ENCODE measurements at places on chromosomes 1 and 21. TPM values are rescaled to one million over a fixed set of nuclear protein-coding genes. Genes with fewer than 3 reads are reported as not detected.

Gene CHI3L1
- total RNA-seq, result not detected

DNA sequence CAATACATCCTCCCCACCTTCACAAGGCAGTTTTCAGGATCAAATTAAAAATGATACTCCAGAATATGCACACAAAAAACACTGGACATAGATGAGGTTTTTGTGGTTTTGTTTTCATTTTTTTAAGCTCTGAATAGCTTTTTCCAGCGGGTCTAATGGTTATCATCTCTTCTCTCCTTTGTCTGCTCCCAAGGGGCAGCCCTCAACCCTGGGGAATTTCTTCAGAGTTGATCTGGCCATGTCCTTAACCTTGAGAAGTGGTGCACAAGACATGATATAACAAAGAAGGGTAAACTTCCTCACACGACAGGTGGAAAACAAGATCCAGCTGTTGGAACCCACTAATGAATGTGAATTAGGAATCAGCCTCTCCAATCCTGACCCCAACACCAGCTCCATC, 1.5 kb upstream of the CD244 start:
- DNase-seq, result no peak

- DNase-seq, result no peak
Observed at GRCh38 chr1:96749618-96750017, 28.0 kb downstream of the PTBP2 start.

- no peak for DNase-seq
Observed at GRCh38 chr1:78737241-78737640, 87.6 kb downstream of the IFI44 start.

DNA sequence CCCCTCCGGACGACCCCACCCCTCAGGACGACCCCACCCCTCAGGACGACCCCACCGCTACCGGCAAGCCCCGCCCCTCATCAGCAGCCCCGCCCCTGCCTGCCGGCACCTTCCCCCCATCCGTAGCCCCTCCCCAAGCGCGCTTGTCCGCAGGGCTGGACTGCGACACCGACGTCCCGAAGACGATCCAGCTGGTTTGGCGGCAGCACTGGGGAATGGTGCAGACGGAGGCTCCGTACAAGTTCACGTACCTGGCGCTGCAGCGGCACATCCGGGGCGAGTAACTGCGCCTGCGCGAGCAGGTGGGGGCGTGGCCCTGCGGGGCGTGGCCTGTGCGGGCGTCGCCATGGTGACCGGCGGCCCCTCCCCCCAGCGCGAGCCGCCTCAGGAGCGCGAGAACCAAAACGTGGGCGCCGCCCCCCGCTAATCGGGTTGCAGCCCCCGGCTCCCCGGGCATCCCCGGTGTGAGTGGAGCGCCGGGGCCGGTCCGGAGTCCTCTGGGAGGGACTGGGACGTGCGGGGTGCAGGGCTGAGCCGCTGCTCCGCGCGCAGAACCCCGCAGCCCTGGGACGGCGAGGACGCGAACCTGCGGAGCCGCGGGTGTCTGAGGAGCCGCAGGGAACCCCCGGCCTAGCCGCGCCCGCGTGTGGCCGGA, 4.9 kb downstream of the RNF223 start:
- DNase-seq, result peak; percentile 92

Measured in activated CD4-positive, alpha-beta memory T cell treated with anti-CD3 and anti-CD28 coated beads for 36 hours (primary cell).